ENCODE measurements at places on chromosomes 3 and 15.

DNA sequence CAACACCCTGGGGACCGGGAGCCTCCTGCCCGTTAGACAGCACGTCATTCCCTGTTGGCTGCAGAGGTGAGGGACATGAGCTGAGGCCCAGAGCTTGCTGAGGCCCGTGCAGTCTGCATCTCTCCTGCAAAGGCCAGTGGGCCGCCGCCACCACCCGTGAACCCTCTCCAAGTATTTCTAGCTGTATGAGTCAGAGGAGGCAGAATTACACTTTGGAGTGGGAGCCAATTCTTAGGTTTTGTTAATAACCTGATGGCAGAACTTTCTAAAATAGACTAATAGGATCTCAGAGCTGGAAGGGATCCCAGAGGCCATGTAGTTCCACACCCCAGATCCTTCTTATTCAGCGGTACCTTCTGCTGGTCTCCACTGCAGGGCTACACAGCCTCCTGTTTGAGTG, 335.2 kb upstream of the CTDSPL start:
- DNase-seq = no peak

- DNase-seq = no peak
These were observed 59.9 kb upstream of the MCF2L2 start for GRCh38 chr3:183488343-183488742.

GRCh38 chr3:187265461-187265955, 26.0 kb downstream of the MASP1 start:
- DNase-seq = no peak

- DNase-seq = no peak
These were observed 8.1 kb upstream of the LRRC2 start for GRCh38 chr3:46574243-46574646.

- DNase-seq = no peak
These were observed 55.8 kb downstream of the COL6A6 start for GRCh38 chr3:130572769-130573168.

GRCh38 chr3:183272142-183272541, 19.1 kb downstream of the B3GNT5 start:
- DNase-seq = no peak

GRCh38 chr15:48389691-48390143, 58.5 kb downstream of the DUT start:
- peak; percentile 29 for DNase-seq

GRCh38 chr15:69719527-69720240, 267.1 kb downstream of the RPLP1 start:
- DNase-seq = no peak

- no peak for DNase-seq
These were observed 145.7 kb downstream of the RBMS3 start for GRCh38 chr3:29426302-29427226.

- no peak for DNase-seq
These were observed 1.5 kb upstream of the OR4F15 start for GRCh38 chr15:101810456-101810855.

- no peak for DNase-seq
These were observed 27.6 kb downstream of the SLC6A6 start for GRCh38 chr3:14430053-14430452.

- DNase-seq = no peak
These were observed 2.0 kb downstream of the CA12 start for GRCh38 chr15:63379492-63380150.

Measured in glutamatergic neuron (in vitro differentiated cells).